ENCODE measurements at places on chromosomes 12 and 14.

DNA sequence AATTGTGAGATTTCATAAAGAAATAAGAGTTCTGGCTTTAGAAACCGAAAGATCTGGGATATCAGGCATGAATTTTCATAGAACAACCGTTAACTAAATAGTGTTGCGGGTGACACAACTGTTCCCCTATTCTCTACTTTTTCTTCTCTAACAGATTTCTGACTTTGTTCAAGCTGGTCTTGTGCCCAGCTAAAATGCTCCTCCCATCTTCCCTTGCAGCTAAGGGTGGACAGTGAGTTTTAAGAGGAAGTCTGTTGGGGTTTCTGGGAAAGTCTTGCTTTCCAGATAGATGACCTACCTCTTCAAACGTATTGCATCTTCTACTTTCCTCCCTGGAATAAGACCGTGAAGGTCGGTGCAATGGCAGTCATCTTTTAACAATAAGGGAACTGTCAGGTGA lies 18.7 kb downstream of the CCDC63 start:
- DNase-seq, result no peak

DNA sequence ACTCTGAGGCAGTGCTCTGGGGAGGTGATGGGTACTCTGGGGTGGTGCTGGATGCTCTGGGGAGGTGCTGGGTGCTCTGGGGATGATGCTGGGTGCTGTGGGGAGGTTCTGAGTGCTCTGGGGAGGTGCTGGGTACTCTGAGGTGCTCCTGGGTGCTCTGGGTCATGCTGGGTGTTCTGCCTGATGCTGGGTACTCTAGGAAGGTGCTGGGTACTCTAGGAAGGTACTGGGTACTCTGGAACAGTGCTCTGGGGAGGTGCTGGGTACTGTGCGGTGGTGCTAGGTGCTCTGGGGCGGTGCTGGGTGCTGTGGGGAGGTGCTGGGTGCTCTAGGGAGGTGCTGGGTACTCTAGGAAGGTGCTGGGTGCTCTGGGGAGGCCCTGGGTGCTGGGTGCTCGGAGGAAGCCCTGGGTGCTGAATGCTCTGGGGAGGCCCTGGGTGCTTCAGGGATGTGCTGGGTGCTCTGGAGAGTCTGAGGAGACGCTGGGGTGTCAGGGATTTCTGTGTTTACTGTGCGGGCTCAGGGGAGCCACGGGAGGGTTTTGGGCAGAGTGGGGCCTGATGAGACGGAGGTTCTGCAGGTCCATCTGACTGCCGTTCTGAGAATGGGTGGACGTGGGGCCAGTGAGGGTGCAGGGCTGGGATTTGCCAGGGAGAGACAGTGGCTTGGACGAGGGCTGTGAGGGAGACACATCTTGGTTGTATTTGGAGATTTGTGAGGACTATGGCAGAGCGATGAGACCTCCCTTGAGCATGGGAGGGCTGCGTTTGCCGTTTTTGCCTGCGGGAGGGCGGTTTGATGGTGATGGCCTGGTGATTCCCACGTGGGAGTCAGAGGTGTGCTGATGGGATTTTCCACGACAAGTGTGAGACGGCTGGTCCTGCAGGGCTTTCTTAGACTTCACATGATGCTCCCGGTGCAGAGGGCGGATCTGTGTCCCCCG lies 30.0 kb downstream of the MMP17 start:
- DNase-seq, result peak; percentile 35

- DNase-seq, result no peak
Measured at GRCh38 chr12:57751432-57751787, 700 bp downstream of the CDK4 start.

DNA sequence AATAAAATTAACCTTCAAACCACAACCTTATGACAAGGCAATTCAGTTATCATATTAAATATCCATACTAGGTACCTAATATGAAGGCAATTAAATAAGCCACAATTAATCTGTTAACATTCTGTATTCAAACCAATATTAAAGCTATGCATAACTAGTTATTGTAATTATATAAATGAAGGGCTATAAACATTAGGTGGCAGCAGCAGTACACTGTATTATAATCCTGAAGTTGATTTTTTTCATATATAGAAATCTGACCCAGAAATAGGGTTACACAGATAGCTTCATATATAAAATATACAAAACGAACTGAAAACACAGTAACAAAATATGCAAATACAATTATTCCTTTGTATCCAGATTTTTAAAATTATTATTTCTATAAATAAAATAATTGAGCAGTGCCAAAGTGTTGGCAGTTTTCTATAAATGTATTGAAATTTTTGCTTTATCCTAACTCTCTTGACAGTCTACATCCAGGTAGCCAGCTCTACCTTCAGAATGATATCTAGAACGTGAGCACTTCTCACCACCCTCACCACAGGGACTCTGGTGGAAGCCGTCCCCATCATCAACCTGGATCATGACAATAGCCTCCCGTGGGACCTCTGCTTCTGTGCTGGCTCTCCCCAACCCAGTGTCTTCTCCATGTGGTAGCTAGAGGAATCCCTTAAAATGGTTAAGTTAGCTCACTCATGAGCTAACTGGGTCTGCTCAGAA lies 136.2 kb downstream of the MED13L start:
- DNase-seq, result no peak

- no peak for DNase-seq
Measured at GRCh38 chr12:40802656-40803055, 110.4 kb downstream of the CNTN1 start.

GRCh38 chr12:119385659-119386058 lies 51.1 kb downstream of the CCDC60 start:
- no peak for DNase-seq

- DNase-seq, result no peak
Measured at GRCh38 chr12:3326850-3327780, 163.9 kb upstream of the PRMT8 start.

DNA sequence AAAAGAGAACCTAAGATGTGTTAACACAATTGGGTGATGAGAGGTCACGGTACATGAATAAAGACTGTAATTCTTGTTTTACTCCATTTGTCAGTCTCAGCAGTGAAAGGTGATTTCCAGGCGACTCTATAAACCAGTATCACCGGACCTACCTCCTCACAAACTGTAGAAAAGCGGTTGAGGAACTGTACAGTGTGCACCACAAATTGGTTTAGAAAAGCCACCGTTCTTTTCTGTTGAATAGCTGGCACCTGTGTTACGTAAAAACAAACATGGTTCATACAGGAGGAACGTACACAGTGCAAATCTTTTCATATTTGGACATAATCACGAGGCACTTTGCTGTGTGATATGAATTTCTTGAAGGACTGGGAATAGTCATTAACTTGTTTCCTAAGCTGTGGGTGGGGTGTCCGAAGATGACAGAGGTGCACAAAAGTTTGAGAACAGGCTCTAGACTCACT lies 663 bp downstream of the WASHC3 start:
- DNase-seq, result no peak

GRCh38 chr12:10528174-10528953 lies 22.7 kb downstream of the EIF2S3B start:
- DNase-seq, result no peak

- DNase-seq, result no peak
Measured at GRCh38 chr12:133038118-133038709, 905 bp downstream of the ZNF84 start.

- no peak for DNase-seq
Measured at GRCh38 chr14:61632401-61632800, 62.9 kb upstream of the HIF1A start.

- DNase-seq, result no peak
Measured at GRCh38 chr12:121570467-121571283, 10.1 kb downstream of the KDM2B start.

GRCh38 chr14:77036484-77037214 lies 8.1 kb upstream of the IRF2BPL start:
- DNase-seq, result no peak

GRCh38 chr12:7642876-7643309 lies 22.8 kb downstream of the APOBEC1 start:
- no peak for DNase-seq

GRCh38 chr14:73761618-73762355 lies 47.6 kb upstream of the PNMA1 start:
- DNase-seq, result no peak

- no peak for DNase-seq
Measured at GRCh38 chr12:27772328-27773049, 7.5 kb upstream of the KLHL42 start.

All from right forelimb (tissue), 1 donor.